ENCODE measurements at places on chromosomes 6 and 20. TPM values are rescaled to one million over a fixed set of nuclear protein-coding genes. Genes with fewer than 3 reads are reported as not detected.

PNLDC1 gene
- total RNA-seq: not detected

EPM2A gene
- total RNA-seq: 16.2 TPM

MOXD1 gene
- 30.5 TPM for total RNA-seq

MLIP gene
- 5.9 TPM for total RNA-seq

BEND3 gene
- 6.4 TPM for total RNA-seq

PARD6B gene
- 7.1 TPM for total RNA-seq

LRRC1 gene
- 10.1 TPM for total RNA-seq

FKBP5 gene
- total RNA-seq: 4.2 TPM

CD93 gene
- 11.3 TPM for total RNA-seq

KIFC1 gene
- total RNA-seq: 1.7 TPM

KIAA1755 gene
- 2.5 TPM for total RNA-seq

SMPDL3A gene
- 8.9 TPM for total RNA-seq

AMD1 gene
- 79.7 TPM for total RNA-seq

CST5 gene
- not detected for total RNA-seq
